ENCODE measurements at places on chromosomes 11 and 22. TPM values are rescaled to one million over a fixed set of nuclear protein-coding genes. Genes with fewer than 3 reads are reported as not detected.

DNA sequence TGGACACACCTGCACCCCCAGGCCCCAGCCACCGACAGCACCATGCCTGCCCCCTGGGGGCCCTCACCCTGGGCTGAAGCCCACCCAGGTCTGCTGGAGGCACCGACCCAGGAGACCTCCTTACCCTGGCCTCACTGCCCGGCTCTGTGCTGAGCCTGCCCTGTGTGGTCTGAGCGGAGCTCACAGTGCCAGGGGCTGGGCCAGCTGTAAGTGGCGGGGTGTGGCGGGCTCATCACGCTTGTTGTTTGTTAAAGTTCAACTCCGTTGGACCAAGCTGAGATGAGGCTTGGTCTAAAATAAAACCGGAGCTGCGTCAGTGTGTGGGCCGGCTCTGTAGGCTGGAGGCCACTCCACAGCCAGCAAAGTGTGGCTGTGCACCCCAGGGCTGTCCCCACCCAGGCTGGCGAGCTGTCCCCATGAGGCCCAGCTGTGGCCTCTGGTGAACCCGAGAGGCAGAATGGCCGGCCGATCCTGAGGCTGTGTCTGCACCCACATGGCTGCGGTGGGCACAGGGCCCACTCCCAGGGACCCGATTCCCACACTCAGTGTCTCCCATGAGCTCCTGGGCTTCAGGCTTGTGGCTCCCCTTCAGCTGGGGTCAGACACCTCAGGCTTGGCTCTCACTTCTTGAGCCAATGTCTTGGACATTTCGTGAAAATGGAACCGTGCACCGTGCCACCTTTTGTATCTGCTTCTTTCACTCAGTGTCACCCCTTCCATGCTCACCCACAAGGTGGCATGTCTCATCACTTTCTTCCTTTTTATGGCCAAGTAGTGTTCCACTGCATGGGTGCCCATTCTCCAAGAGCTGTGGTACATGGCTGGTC lies 137.9 kb downstream of the CTTN start:
- H3K27me3 ChIP-seq = no peaks in the 10 kb centered on the region
- DNase-seq = no peak
- H3K36me3 ChIP-seq = no peaks in the 10 kb centered on the region
- no peaks in the 10 kb centered on the region for H3K4me1 ChIP-seq
- no peak overlapping the region for H3K4me3 ChIP-seq
- no peak overlapping the region for H3K27ac ChIP-seq

DNA sequence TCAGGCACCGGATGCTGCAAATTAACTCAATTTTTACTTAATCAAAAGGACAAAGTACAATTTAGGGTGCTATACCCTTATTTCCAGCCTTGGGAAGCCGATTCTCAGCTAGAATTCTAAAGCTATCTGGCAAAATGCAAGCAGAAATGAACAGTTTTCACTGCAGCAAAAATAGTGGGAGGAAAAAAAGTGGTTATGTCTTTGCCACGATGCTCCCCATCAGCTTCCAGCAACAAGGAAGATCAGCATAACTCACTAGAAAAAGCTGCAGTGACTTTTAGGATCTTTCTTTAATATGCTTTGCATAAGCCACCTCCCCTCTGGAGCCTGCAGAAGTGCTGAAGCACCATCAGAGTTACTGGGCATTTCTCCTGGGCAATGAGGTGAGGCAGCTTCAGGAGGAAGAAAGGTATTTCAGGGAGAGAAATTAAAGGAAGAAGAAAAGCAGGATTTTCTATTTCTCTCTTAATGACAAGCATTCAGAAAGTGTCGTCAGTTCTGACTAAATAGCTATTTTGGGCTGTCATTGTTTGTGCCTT lies 702.9 kb downstream of the DLG2 start:
- H3K4me1 ChIP-seq = no peaks in the 10 kb centered on the region
- no peaks in the 10 kb centered on the region for H3K27me3 ChIP-seq
- H3K4me3 ChIP-seq = no peak overlapping the region
- DNase-seq = no peak
- H3K27ac ChIP-seq = no peak overlapping the region

GRCh38 chr22:26553056-26553752 lies 36.7 kb downstream of the TPST2 start:
- no peak overlapping the region for H3K27ac ChIP-seq
- no peak for DNase-seq
- H3K4me3 ChIP-seq = no peak overlapping the region

GRCh38 chr22:29319072-29319471 lies 3.6 kb upstream of the RASL10A start:
- no peaks in the 10 kb centered on the region for H3K36me3 ChIP-seq
- H3K4me3 ChIP-seq = no peak overlapping the region
- H3K4me1 ChIP-seq = peaks cover 18% of the 10 kb centered on the region
- H3K27me3 ChIP-seq = peaks cover 31% of the 10 kb centered on the region

GRCh38 chr22:46879083-46879482 lies 116.6 kb downstream of the TBC1D22A start:
- no peaks in the 10 kb centered on the region for H3K4me1 ChIP-seq
- H3K27ac ChIP-seq = no peak overlapping the region
- H3K27me3 ChIP-seq = no peaks in the 10 kb centered on the region

DNA sequence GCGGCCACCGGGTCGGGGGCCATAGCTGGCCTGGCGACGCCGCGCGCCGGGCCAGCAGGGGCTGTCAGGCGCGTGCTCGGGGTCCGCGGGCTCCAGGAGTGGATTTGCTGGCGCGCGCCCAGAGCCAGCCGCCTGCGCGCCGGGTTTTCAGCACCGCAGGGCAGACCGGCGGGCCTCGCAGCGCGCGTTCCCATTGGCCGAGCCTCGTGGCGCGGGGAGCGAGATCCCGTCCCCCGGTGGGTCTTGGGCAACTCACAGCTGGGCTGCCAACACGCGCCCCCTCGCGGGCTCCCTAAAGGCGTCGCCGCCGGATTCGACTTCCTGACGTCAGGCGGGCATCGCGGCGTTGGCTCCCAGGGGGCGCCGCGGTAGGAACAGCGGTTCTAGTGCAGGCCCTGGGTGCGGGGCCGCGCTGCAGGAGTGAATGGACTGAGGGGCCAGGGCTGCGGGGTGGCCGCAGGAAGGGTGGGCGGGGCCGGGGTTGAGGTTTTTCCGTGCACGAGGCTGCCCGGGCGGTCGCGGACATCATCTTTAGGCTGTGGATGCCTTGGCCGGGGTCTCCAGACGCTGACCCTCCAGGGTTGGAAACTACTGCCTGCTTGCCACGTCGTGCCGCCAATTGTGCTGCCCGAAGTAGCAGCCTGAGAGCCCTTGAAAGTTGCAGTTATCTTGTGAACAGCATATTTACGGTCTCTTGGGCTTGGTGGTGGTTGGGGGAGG lies at the start of gene FADS1:
Gene FADS1 (minus strand): TSS at position 268 of the 720 bp plus-strand sequence. CDS start 74 bp downstream, at position 194.
- peaks cover 4% of the 10 kb centered on the region for H3K36me3 ChIP-seq
- peak; percentile 83 for DNase-seq

- no peak overlapping the region for H3K4me3 ChIP-seq
- H3K4me1 ChIP-seq = no peaks in the 10 kb centered on the region
- peaks cover 5% of the 10 kb centered on the region for H3K27me3 ChIP-seq
- no peak overlapping the region for H3K27ac ChIP-seq
Measured at GRCh38 chr22:22139364-22139763, 105.2 kb upstream of the VPREB1 start.

DNA sequence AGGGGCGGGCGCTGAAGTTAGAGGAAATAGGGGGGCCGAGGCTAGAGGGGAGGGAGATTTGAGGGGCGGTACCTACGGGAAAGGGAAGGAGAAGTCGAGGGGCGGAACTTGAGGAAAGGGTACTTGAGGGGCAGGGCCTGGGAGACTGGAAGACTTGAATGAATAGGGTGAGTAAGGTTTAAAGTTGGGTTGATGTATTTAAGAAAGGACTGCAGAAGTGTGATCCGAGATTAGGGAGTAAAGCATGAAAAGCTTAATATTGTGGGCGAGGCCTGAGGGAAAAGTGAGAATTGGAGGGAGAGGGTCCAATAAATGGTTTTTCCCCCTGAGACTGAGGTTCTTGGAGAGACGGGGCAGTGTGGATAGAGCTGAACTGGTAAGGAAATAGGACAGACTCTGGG lies 723 bp downstream of the HSCB start:
- H3K4me1 ChIP-seq = peaks cover 33% of the 10 kb centered on the region
- DNase-seq = no peak
- H3K36me3 ChIP-seq = peaks cover 36% of the 10 kb centered on the region
- H3K27me3 ChIP-seq = no peaks in the 10 kb centered on the region
- peak overlapping the region; percentile 99 for H3K27ac ChIP-seq

DNA sequence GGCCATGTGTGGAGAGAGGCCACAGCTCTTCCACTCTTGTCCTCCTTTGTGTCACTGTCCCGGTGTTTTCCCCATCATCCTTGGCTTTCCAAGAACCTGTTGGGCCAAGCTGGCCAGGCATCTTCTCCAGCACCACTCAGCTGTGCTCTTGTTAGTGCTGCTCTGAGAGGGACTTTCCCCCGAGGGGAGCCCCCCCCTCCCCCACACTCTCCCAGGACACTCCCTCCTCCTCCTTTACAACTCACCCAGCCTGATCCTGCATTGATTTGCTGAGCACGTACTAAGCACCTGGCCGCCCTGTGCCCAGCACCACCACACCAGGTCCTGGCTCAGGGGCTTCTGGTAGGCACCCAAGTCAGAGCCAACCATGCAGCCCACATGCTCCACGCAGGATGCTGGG lies 13.2 kb downstream of the TP53AIP1 start:
- H3K4me3 ChIP-seq = no peak overlapping the region
- H3K36me3 ChIP-seq = no peaks in the 10 kb centered on the region
- H3K4me1 ChIP-seq = no peaks in the 10 kb centered on the region
- no peaks in the 10 kb centered on the region for H3K27me3 ChIP-seq
- no peak overlapping the region for H3K27ac ChIP-seq
- no peak for DNase-seq

DNA sequence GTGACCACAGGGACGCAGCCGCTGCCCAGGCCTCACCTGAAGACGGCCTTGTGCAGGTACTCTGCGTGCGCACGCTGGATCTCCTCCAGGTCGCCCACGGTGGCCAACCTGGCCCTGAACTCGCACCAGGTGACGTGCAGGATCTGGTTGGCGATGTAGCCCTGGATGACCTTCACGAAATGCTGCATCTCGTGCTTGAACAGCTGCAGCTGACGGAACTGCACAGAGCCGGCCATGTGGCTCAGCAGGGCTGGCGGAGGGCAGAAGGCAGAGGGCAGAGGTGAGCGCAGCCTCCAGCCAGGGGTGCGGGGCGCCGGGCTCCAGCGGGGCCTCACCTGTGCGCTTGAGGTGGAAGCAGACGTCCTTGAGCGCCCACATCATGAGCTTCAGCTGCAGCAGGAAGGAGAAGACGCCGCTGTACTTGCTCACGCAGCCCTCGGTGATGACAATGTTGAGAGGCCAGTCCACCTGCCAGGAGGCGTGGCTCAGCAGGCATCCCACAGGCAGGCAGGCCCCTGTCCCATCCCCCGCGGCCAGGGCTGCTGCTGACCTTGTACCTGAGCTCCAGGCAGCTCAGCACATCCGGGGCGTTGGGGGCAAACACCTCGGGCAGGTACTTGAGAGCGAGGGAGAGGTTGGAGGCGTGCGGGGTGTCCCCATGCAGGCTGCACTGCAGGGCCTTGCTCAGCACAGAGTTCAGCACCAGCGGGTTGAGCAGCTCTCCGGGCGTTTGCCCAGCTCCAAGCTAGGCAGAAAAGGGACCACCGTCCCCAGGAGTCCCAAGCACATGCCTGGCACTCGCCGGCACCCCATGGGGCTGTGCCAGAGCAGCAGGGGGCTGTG lies 17.6 kb downstream of the SELENOO start:
- H3K27ac ChIP-seq = no peak overlapping the region

DNA sequence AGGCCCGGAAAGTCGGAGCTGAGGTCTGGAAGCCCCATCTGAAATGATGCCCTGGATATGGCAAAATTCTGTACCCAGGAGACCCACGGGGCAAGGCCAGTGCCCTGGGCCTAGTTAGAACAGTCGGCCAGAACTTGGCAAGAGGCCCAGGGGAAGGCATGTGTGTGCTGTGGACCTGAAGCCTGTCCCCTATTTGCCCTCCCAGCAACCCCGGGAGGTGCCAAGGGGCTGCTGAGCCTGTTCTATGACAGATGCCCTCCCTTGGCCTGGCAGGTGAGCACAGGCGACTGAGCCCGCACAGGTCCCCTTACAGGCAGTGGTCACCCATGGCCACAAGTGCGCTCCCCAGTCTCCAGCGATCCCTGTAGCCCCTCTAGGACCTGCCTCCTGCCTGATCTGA lies 51.7 kb downstream of the NAT10 start:
- H3K4me1 ChIP-seq = peaks cover 25% of the 10 kb centered on the region
- no peak overlapping the region for H3K4me3 ChIP-seq
- no peak overlapping the region for H3K27ac ChIP-seq
- no peaks in the 10 kb centered on the region for H3K27me3 ChIP-seq

- no peak for DNase-seq
- H3K36me3 ChIP-seq = no peaks in the 10 kb centered on the region
- peaks cover 24% of the 10 kb centered on the region for H3K4me1 ChIP-seq
- peak overlapping the region; percentile 88 for H3K27ac ChIP-seq
Measured at GRCh38 chr11:46243796-46244109, 33.7 kb upstream of the CREB3L1 start.

DNA sequence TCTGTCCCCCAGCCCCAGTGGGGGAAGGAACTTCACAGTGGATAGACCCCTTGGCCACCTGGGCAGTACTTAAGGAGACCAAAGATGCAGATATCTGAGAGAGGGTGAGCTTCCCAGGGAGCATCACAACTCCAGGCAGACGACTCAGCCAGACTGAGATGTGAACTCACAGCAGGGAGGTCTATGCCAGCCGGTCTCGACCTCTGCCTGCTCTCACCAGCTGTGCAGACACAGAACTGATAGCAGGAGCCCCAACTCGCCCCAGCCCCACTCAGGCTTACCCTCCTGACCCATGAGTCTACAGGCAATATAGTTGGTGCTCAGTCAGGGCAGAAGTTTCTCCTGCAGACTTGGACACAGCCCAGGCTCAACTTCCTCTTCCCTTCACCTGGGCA lies 29.7 kb upstream of the ACCSL start:
- H3K4me1 ChIP-seq = no peaks in the 10 kb centered on the region
- H3K27me3 ChIP-seq = no peaks in the 10 kb centered on the region
- H3K4me3 ChIP-seq = no peak overlapping the region
- peak overlapping the region; percentile 46 for H3K27ac ChIP-seq
- DNase-seq = peak; percentile 13
- no peaks in the 10 kb centered on the region for H3K36me3 ChIP-seq

- no peaks in the 10 kb centered on the region for H3K4me1 ChIP-seq
- DNase-seq = no peak
- H3K27me3 ChIP-seq = no peaks in the 10 kb centered on the region
- H3K27ac ChIP-seq = no peak overlapping the region
- no peaks in the 10 kb centered on the region for H3K36me3 ChIP-seq
- H3K4me3 ChIP-seq = no peak overlapping the region
Measured at GRCh38 chr11:65067446-65067845, 9.1 kb upstream of the NAALADL1 start.

GRCh38 chr11:126140201-126140925 lies 71.1 kb downstream of the RPUSD4 start:
- H3K36me3 ChIP-seq = no peaks in the 10 kb centered on the region
- peaks cover 8% of the 10 kb centered on the region for H3K27me3 ChIP-seq
- H3K27ac ChIP-seq = peak overlapping the region; percentile 4
- no peak overlapping the region for H3K4me3 ChIP-seq
- peaks cover 55% of the 10 kb centered on the region for H3K4me1 ChIP-seq

- no peak overlapping the region for H3K4me3 ChIP-seq
- no peaks in the 10 kb centered on the region for H3K36me3 ChIP-seq
- no peak overlapping the region for H3K27ac ChIP-seq
- peak; percentile 69 for DNase-seq
- no peaks in the 10 kb centered on the region for H3K27me3 ChIP-seq
Measured at GRCh38 chr11:76700177-76701100, 29.9 kb upstream of the LRRC32 start.

The OR52E8 gene
- total RNA-seq = not detected

The SLC15A3 gene
- total RNA-seq = 29.5 TPM

The MAPK8IP2 gene
- total RNA-seq = 5.8 TPM

The NAALAD2 gene
- 0.89 TPM for total RNA-seq

The NPTXR gene
- total RNA-seq = 19.6 TPM

The SCGB1D2 gene
- total RNA-seq = not detected

The APOBEC3B gene
- total RNA-seq = 1.1 TPM

The FGF3 gene
- total RNA-seq = not detected

The MPPED1 gene
- not detected for total RNA-seq

The PATZ1 gene
- total RNA-seq = 4.9 TPM

The CSNK2A3 gene
- total RNA-seq = 1.2 TPM

The GRIK4 gene
- total RNA-seq = not detected

The XRCC6 gene
- 315 TPM for total RNA-seq

Measured in stomach (tissue), 19 donors.